ENCODE measurements at places on chromosomes 16 and 17. TPM values are rescaled to one million over a fixed set of nuclear protein-coding genes. Genes with fewer than 3 reads are reported as not detected.
A peak's percentile ranks its signal among the peaks of the same experiment; 100 is the strongest.

DNA sequence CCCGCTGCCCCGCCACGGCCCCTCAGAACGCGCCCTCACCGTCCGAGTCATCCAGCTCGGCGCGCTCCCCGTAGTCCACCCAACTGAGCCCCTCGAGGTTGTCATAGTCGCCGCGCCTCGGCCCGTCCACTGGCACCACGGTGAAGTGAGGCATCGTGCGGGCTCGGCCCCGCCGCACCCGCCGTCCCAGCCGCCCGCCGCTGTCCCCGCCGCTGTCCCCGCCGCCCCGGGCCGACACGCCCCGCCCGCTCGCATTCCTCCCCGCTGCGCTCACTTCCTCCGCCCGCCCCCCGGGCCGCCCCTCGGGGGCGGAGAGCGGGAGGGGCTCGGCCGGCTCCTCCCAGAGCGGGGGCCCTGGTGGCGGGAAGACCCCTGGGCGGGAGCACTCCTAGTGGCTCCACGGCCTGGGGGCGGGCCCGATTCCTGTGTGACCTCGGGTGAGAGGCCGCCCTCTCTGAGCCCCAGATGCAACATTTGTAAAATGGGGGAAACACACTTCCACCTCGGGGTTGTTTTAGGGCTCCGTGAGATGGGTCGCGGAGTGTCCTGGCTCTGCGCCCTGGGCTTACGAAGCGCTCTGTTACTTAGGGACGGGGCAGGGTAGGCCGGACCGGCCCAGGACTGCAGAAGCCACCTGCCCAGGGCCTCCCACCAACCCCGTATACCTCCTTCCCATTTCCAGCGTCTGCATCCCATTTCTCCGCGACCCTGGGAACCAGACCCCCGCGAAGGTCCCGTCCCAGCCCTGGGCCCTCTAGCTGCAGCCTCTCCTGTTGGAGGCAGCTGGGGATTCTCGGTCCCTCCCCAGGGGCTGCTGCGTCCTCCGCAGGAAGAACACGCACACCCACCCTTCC, at the start of gene SLC12A4:
Gene SLC12A4 (minus strand): TSS at position 238 of the 854 bp plus-strand sequence. CDS start 84 bp downstream, at position 154.
- H3K27ac ChIP-seq: no peak within 1 kb of the TSS
- no peaks in the 10 kb centered on the region for H3K36me3 ChIP-seq
- DNase-seq: peak; percentile 76
- peak within 1 kb of the TSS; percentile 94 for H3K4me3 ChIP-seq
- H3K27me3 ChIP-seq: no peaks in the 10 kb centered on the region
- peaks cover 17% of the 10 kb centered on the region for H3K4me1 ChIP-seq

DNA sequence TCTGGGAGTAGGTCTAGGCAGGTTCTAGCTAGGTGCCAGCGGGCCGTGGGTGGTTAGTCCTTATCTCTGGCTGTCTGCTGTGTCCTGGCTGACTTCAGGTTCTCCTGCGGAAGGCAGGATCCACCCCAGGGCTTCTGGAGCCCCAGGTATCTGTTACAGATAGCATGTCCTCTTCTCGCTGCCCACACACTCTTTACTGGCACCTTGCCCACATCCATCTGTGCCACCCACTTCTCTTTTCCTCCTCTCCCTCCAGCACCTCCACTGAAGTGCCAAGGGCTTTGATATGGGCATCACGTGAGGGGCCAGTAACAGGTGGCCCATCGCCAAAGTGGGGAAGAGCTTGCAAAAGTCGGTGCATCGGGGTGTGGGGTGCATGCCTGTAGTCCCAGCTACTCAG, 4.6 kb upstream of the MPP2 start:
- H3K27ac ChIP-seq: no peak overlapping the region
- no peak for DNase-seq
- peaks cover 40% of the 10 kb centered on the region for H3K27me3 ChIP-seq
- H3K4me1 ChIP-seq: no peaks in the 10 kb centered on the region
- no peaks in the 10 kb centered on the region for H3K36me3 ChIP-seq
- no peak overlapping the region for H3K4me3 ChIP-seq

- peaks cover 68% of the 10 kb centered on the region for H3K36me3 ChIP-seq
- no peak overlapping the region for H3K4me3 ChIP-seq
- H3K27me3 ChIP-seq: no peaks in the 10 kb centered on the region
- H3K4me1 ChIP-seq: peaks cover 19% of the 10 kb centered on the region
- peak overlapping the region; percentile 31 for H3K27ac ChIP-seq
- peak; percentile 90 for DNase-seq
Measured at GRCh38 chr17:16013943-16014407, 14.4 kb downstream of the TTC19 start.

DNA sequence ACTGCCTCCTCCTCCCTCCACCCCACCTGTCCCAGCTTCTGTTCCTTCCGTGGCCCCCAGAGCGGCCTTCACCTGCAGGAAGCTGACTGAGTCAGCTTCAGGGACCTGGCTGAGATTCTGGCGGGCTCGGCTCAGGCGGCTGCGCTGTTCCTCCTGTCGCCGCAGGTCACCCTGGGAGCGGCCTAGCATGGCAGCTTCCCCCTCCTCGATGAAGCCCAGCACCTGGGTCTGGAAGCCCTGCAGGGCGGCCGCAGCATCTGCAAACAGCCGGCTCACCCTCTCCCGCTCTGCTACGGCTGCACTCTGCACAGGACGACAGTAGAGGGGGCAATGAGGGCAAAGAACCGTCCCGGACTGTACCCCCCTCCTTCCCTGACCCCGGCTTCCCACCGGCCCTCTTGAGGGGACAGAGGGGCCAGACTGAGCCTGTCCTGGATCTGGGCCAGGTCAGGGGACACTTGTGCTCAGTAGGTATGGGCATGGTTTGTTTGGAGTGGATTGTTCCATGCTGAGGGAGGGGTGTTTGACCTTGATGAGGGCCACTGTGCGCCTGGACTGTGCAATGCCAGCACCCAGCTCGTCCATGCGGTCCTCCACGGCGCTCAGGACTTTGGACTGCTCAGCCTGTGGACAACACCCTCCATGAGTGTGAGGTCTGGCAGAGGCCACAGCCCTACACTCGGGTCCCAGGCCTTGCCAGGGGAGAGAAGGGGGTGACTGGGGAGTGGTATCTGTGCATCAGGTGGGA, 2.0 kb downstream of the TRIM47 start:
- H3K27ac ChIP-seq: peak overlapping the region; percentile 92
- H3K36me3 ChIP-seq: peaks cover 3% of the 10 kb centered on the region

GRCh38 chr16:24980077-24980793, 34.9 kb downstream of the ARHGAP17 start:
- H3K27ac ChIP-seq: peak overlapping the region; percentile 4
- H3K27me3 ChIP-seq: no peaks in the 10 kb centered on the region
- peaks cover 22% of the 10 kb centered on the region for H3K4me1 ChIP-seq
- H3K4me3 ChIP-seq: no peak overlapping the region
- peak; percentile 48 for DNase-seq
- peaks cover 6% of the 10 kb centered on the region for H3K36me3 ChIP-seq

DNA sequence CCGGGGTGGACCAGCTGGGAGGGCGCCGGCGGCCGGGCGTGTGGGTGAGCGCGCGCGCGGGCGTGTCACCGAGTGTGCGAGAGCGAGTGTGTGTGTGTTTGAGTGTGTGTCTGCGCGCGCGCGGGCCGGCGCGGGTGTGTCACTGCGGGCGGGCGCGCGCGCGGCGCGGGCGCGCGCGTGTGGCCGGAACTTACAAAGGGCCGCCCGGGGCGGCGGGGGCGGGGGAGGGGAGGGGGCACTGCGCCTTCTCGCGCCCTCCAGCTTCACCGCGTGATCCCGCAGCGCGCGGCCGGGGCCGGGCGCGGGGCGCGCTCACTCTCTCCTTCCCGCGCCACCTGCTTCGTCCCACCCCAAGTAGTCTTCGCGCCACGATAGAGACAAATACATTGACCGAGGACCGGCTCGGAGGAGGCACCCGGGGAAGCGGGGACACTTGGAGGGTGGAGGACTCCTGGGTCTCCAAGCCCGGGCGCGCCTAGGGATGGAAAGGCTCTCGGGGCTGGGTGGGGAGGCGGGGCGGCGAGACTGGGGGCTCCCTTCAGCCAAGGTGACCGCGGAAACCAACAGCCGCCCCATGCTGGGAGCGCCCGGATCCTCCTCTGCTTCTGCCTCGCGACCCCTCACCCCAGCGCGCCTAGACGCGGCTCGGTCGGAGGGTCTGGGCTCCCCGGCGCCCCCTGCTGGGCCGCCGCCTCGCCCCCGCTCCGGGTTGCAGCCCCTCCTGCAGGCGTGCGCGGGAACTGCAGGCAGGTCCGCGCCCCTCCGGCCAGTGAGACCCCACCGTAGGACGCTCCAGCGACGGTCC, at the start of gene SRCIN1:
Gene SRCIN1 (minus strand): TSS at position 112 of the 805 bp plus-strand sequence. CDS start 247 bp downstream, outside the sequence.
- H3K4me3 ChIP-seq: peak within 1 kb of the TSS; percentile 64
- H3K4me1 ChIP-seq: peaks cover 10% of the 10 kb centered on the region
- H3K27me3 ChIP-seq: no peaks in the 10 kb centered on the region
- DNase-seq: peak; percentile 57

DNA sequence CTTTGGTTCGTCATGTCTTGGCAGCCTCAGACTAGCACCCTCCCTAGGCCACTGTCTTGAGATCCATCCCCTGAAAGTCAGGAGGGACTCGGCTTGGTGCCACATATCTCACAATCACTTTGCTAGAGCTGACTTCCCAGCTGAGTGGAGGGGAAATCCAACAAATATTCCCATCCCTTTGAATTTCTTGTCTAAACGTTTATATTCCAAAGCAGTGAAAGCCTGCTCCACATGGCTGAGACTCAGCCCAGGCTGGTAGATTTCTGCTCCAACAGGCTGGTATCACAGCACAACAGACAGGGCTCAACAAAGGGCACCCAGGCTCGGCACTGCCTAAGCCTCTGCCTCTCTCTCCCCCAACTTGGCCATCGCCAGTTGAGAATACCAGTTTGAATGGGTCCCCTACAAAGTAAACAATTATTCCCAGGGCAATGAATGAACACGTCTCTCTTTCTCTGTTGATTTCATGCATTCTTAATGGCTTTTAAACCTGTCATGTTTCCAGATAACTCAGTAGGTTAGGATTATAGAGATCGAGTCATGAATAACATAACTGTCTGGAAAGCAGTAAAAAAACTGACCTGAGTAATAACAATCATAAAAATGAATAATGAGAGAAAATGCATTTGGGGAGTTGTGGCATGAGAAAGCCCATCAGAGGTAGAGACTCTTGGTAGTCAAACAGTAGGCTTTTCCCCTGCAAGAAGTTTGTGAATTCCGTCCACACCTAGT, 1.0 kb downstream of the KRT13 start:
- H3K27me3 ChIP-seq: no peaks in the 10 kb centered on the region
- H3K36me3 ChIP-seq: no peaks in the 10 kb centered on the region
- no peak overlapping the region for H3K27ac ChIP-seq
- H3K4me3 ChIP-seq: no peak overlapping the region
- H3K4me1 ChIP-seq: peaks cover 16% of the 10 kb centered on the region

GRCh38 chr16:89444728-89445127, 45.6 kb downstream of the ANKRD11 start:
- no peak overlapping the region for H3K4me3 ChIP-seq
- no peaks in the 10 kb centered on the region for H3K27me3 ChIP-seq
- no peak for DNase-seq
- no peak overlapping the region for H3K27ac ChIP-seq

- no peak for DNase-seq
- no peak overlapping the region for H3K27ac ChIP-seq
- no peaks in the 10 kb centered on the region for H3K27me3 ChIP-seq
- H3K36me3 ChIP-seq: no peaks in the 10 kb centered on the region
- H3K4me3 ChIP-seq: no peak overlapping the region
Measured at GRCh38 chr16:66563574-66564334, 2.5 kb upstream of the CMTM1 start.

DNA sequence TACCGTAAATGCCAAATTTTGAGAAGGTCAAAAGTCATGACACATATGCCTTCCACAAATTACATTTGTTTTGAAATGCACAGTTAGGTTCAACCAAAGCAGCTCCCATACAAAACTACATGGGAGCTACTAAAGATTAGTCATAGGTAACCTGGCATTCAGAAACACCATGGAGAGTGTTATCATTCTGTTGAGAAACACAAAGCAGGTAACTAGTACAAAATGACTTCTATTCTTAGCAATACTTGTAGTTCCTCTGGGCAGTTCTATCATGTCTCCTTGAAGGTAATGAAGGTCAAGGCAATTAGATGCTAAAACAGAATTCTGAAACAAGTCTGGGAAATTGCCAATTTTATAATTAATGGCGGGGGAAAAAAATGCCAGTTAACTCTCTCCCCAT, 39.4 kb downstream of the KCNJ16 start:
- no peak overlapping the region for H3K4me3 ChIP-seq
- H3K27ac ChIP-seq: no peak overlapping the region
- H3K27me3 ChIP-seq: no peaks in the 10 kb centered on the region
- no peaks in the 10 kb centered on the region for H3K36me3 ChIP-seq

- no peak overlapping the region for H3K27ac ChIP-seq
- H3K36me3 ChIP-seq: no peaks in the 10 kb centered on the region
- no peaks in the 10 kb centered on the region for H3K27me3 ChIP-seq
- no peak overlapping the region for H3K4me3 ChIP-seq
- no peaks in the 10 kb centered on the region for H3K4me1 ChIP-seq
Measured at GRCh38 chr16:19625039-19625438, 69.5 kb downstream of the VPS35L start.

GRCh38 chr16:7336742-7337141, 4.1 kb downstream of the RBFOX1 start:
- DNase-seq: no peak
- H3K4me3 ChIP-seq: no peak overlapping the region
- H3K27me3 ChIP-seq: no peaks in the 10 kb centered on the region
- H3K27ac ChIP-seq: no peak overlapping the region

DNA sequence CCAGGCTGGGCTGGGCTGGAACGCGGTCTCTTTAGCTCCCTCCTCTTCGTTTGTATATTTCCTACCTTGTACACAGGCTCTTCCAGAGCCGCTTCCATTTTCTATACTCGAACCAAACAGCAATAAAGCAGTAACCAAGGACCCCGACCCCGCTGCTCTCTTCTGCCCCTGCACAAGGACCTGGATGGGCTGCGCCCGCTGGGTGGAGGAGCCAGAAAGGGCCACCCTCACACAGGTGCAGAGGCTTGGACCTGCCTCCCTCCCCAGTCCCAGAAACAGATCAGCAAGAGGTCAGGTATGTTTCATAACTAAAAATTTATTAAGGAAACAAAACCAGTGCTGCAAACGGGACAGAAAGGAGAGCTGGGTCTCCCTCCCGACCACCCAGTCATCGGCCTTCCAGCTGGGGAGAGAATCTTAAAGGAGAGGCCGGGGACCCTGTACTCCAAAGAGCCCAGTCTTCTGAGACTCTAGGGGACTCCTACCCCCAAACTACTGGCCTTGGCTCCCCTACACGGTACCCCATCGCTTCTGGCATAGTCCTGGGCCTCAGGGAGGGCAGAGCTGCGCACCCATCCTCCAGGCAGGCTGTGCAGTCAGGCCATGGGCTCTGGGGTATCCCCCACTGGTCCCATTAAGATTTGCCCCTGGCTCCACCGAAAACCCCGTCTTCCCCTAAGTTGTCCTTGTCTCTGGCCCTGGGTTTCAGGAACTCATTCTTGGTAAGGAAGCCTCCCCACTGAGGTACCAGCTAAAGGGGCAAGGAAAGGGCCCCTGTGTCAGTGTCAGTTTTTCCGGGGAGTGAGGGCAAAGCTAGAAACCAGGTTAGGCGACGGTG, 4.9 kb downstream of the HIC1 start:
- H3K27me3 ChIP-seq: no peaks in the 10 kb centered on the region
- H3K4me1 ChIP-seq: no peaks in the 10 kb centered on the region
- no peak overlapping the region for H3K27ac ChIP-seq

GRCh38 chr17:47981462-47981861, 10.5 kb downstream of the CDK5RAP3 start:
- H3K36me3 ChIP-seq: peaks cover 56% of the 10 kb centered on the region
- no peak overlapping the region for H3K4me3 ChIP-seq
- DNase-seq: no peak
- H3K4me1 ChIP-seq: no peaks in the 10 kb centered on the region
- H3K27ac ChIP-seq: no peak overlapping the region
- no peaks in the 10 kb centered on the region for H3K27me3 ChIP-seq

ZPBP2 gene
- total RNA-seq: not detected

CCL5 gene
- total RNA-seq: not detected

NRN1L gene
- not detected for total RNA-seq

ACSM2A gene
- total RNA-seq: not detected

B9D1 gene
- total RNA-seq: 48.0 TPM

Measured in PC-3 (cell line).